ENCODE measurements at places on chromosomes 11 and 22.

- peak; percentile 91 for DNase-seq
Observed at GRCh38 chr11:47477323-47477722, 28.4 kb upstream of the RAPSN start.

GRCh38 chr11:58898106-58898505 is 41.2 kb upstream of the GLYATL1 start:
- DNase-seq: no peak

- peak; percentile 39 for DNase-seq
Observed at GRCh38 chr22:20031732-20032406, 11.0 kb downstream of the TANGO2 start.

- no peak for DNase-seq
Observed at GRCh38 chr11:86990031-86990430, 34.8 kb upstream of the FZD4 start.

GRCh38 chr22:46041642-46042041 is 64.7 kb upstream of the WNT7B start:
- DNase-seq: no peak

DNA sequence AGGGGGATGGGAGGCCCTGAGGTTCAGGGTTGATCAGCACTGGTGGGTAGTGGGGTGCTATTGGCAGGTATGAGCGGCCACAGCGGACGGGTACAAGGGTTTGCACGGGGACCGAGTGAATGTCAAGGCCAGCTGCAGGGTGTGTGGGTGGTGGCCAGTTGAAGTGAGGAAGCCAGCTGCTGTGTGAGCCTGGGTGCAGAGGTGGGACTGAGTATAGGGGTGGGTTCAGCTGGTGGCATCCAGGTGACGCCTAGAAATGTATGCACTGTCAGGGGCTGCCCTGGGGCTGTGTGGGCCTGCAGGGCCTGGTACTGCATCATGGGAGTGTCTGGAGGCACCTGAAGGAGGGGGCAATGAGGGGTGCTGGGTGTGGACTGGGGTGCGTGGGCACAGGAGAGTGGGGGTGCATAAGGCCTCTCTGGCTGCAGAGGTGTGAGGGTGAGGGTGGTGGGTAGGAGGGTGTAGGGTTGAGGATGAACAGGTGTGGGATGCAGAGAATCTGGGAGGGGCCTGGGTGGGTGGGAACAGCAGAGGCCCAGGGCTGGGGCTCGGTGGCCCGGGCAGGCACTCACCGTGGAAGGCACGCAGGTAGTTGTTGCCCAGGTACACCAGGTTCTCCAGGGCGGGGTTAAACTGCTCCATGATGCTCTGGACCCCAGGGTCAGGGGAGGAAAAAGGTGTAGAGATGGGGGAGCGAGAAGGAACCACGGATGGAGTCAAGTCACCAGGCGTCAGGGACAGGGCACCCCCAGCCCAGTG is 1.7 kb downstream of the BAIAP2L2 start:
- no peak for DNase-seq

- DNase-seq: no peak
Observed at GRCh38 chr11:2331404-2331803, 29.6 kb downstream of the TSPAN32 start.

GRCh38 chr11:58125469-58125868 is at the start of gene OR9I1:
Gene OR9I1, minus strand, starts transcription at chr11:58125530. Its CDS starts 6,086 bp downstream, at chr11:58119444.
- no peak for DNase-seq

GRCh38 chr11:5556596-5557188 is 8.4 kb upstream of the OR52H1 start:
- DNase-seq: no peak

GRCh38 chr11:129279326-129280026 is 87.4 kb upstream of the ARHGAP32 start:
- peak; percentile 71 for DNase-seq

Data from mammary epithelial cell (primary cell).